Testis (tissue), 5 donors: ENCODE measurements at places on chromosomes 3 and 15. TPM values are rescaled to one million over a fixed set of nuclear protein-coding genes. Genes with fewer than 3 reads are reported as not detected.

DNA sequence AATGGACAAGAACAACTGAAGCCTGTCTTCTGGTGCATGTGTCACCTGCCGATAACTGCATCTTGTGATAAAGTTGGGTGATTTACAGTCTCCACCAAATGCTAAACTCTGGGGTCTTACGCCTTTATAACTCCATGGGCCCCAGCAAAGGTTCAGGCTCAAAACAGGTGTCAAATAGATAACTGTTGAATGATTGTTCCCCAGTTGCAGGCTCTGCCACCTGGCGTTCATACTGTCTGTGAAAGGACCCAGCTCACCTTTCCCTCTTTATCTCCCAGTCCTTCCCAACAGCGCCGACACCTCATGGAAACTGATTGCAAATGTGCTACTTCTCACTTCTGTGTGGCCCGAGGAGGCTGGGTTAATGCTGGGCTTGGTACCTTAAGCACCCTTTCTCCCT lies 8.3 kb upstream of the SNX22 start:
- no peak overlapping the region for H3K27ac ChIP-seq
- no peaks in the 10 kb centered on the region for H3K4me1 ChIP-seq
- no peaks in the 10 kb centered on the region for H3K36me3 ChIP-seq
- no peak overlapping the region for H3K4me3 ChIP-seq
- H3K27me3 ChIP-seq = no peaks in the 10 kb centered on the region
- DNase-seq = peak; percentile 9

Gene VGLL4
- 209 TPM for total RNA-seq

Gene GOLGA8S
- total RNA-seq = 33.9 TPM

Gene ST3GAL6
- 3.7 TPM for total RNA-seq

Gene TGM5
- total RNA-seq = 0.43 TPM

Gene SEMA3B
- 12.9 TPM for total RNA-seq

Gene IFT57
- 112 TPM for total RNA-seq

Gene SIDT1
- 5.9 TPM for total RNA-seq
